Gastroesophageal sphincter (tissue), 4 donors: ENCODE measurements at places on chromosomes 1 and 21.

GRCh38 chr1:164804366-164804765 lies 245.4 kb downstream of the PBX1 start:
- ATAC-seq = no peak

GRCh38 chr1:1124786-1125642 lies 9.1 kb upstream of the C1orf159 start:
- ATAC-seq = no peak

DNA sequence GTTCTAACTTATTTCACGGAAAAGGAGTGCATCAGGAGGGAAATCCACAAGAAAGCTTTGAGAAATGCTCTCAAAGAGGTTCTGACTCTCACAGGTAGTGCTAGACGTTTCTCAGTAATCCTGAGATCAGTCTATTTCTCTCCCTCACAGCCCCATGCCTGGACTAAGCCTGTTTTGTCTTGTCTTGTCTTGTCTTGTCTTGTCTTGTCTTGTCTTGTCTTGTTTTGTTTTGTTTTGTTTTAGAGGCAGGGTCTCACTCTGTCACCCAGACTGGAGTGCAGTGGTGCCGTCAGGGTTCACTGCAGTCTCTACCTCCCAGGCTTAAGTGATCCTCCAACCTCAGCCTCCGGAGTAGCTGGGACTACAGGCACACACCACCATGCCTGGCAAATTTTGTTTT lies 133.3 kb upstream of the SGIP1 start:
- ATAC-seq = no peak

- ATAC-seq = no peak
Observed at GRCh38 chr1:21857142-21857839, 45.2 kb downstream of the LDLRAD2 start.

- ATAC-seq = no peak
Observed at GRCh38 chr1:15405106-15405850, 4.4 kb upstream of the EFHD2 start.

DNA sequence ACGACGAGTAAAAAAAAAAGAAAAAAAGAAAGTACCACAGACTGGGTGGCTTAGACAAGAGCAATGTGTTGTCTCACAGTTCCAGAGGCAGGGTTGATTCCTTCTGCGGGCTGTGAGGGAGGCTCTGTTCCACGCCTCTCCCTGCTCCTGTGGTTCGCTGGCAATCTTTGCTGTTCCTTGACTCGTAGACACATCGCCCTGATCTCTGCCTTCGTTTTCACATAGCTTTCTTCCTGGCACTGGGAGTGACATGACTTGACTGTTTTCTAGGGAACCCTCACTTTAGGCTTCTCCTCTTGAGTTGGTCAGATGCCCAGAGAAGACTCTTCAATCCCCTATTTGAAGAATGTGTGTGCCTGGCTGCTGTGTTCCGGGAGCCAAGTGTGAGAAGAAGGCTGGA lies 133.6 kb downstream of the TM2D1 start:
- peak; percentile 86 for ATAC-seq

DNA sequence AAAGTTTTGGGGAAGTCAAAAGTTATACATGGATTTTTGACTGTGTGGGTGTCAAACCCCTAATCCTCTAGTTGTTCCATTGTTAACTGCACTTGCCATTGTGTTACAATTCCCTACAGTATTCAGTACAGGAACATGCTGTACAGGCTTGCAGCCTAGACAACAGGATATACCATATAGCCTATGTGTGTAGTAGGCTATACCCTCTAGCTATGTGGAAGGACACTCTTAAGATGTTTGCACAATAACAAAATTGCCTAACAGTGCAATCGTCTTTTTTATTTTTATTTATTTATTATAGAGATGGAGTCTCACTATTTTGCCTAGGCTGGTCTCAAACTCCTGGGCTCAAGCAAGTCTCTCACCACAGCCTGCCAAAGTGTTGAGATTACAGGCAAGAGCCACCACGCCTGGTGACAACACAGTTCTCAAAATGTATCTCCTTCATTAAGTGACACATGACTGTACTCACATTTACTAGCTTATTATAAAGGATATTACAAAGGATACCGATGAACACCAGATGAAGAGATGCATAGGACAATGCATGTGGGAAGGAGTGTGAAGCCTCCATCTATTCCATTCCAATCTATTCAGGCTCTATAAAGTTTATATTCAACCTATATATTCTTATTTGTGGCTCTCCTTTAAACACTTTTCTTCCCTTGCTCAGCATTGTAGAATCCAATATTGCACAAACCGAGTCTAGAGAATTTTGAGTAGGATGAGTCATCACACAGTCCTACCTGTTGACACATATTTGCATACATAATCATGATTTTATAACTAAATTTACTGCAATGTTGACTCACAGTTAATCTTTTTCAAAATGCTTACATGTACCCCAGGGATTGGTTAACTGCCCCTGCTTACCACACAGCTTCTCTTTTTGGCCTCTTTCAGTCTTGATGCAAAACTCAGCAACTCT lies 28.4 kb upstream of the CEP350 start:
- no peak for ATAC-seq

DNA sequence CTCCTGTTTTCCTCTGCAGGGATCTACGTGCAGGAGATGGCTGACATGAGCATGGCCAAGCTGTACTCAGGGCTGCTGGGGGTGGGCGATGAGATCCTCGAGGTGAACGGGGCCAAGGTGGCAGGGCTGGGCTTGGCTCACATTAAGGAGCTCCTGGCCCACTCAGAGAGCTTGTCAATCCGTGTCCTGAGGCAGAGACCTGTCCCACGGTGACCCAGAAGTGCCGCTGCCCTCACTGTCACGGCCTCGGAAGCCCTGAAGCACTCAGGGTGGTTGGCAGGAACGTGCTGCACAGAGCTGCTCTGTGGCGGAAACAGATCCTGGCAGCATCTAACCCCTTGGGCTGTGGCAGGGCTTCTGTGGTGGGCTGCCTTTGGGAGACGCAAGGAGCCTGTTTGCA lies 37.6 kb downstream of the KIAA1614 start:
- ATAC-seq = no peak

GRCh38 chr21:39084073-39084472 lies 99.2 kb downstream of the PSMG1 start:
- ATAC-seq = no peak

GRCh38 chr1:107551456-107551855 lies 410.6 kb downstream of the NTNG1 start:
- ATAC-seq = no peak

GRCh38 chr1:959731-960362 lies 537 bp upstream of the KLHL17 start:
- peak; percentile 5 for ATAC-seq

DNA sequence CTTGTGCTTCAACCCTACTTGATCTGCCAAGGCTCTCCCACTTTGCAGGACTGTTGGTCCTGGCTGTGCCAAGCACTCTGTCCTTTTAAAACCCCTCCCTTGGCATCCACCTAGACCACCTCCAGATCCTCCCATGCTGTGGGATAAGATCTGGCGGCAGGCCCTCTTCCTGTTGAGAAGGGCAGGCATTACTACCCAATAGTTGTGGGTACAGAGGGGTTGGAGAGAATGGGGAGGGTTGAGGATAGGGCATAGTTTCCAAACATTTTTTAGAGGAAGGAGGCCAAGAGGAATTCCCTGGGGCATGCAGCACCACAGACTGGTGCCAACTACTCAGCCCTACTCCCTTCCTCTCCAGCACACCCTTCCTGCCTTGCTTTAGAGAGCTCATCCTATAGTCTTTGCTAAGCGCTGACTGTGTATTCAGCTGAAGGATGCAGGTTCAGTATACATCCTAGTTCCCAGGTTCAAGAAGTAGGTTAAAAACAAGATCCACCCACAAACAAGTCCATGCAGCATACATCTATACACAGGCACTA lies 70.7 kb downstream of the TRABD2B start:
- no peak for ATAC-seq

GRCh38 chr1:221527886-221528624 lies 213.8 kb downstream of the DUSP10 start:
- no peak for ATAC-seq

DNA sequence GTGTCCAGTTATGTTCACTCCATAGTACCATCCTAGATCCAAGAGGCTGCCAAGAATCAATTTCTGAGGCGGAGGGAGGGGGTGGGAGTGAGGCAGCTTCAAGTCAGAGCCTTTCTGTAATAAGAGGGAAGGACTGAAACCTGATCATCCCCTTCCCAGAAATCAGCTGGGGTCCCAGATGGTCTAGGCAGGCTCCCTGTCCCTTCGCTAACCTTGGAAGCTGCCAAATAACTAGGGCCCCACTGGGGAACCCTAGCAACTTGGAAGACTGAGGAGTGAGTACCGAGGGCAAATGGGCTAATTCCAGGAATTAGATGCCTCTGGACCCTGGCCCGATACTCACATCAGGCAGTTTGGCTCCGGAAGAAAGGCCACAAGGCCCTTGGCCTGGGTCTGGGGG lies 113.3 kb downstream of the NAV1 start:
- ATAC-seq = no peak

DNA sequence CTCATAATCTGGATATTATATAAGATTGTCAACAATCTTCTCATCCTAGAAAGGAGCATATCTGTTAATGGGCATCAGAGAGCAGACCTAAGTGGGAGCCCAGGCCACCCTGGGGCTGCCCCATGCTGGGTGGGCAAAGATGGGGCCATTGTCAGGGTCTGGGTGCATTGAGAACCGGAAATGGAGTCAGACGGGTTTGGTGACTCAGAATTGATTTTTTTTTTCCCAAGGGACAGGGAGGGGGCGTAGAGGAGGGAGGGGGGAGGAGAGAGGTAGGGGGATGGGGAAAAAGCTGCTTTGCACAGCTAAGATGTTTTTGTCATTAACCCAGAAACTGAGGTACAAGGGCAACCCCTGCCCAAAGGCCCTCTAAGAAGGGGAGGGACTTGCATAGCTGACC lies 1.3 kb downstream of the ATXN7L2 start:
- no peak for ATAC-seq

GRCh38 chr21:18716578-18717138 lies 313.1 kb upstream of the TMPRSS15 start:
- no peak for ATAC-seq
